ENCODE measurements at places on chromosomes 16 and 17. TPM values are rescaled to one million over a fixed set of nuclear protein-coding genes. Genes with fewer than 3 reads are reported as not detected.

DNA sequence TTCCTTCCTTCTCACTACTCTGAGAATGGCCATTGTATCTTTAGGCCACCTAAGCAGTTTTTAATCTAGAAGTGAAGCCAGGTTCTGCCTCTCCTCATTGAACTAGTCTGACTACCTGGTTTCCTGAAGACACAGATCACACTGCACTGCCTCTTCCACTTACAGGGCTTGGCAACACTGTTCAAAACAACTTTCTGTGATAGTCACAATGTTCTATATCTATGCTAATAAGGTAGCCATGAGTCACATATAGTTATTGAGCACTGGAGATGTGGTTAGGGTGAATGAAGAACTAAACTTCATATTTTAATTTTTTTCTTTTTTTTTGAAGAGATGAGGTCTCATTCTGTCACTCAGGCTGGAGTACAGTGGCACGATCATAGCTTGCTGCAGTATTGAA is 26.9 kb downstream of the RND2 start:
- no peak for DNase-seq

DNA sequence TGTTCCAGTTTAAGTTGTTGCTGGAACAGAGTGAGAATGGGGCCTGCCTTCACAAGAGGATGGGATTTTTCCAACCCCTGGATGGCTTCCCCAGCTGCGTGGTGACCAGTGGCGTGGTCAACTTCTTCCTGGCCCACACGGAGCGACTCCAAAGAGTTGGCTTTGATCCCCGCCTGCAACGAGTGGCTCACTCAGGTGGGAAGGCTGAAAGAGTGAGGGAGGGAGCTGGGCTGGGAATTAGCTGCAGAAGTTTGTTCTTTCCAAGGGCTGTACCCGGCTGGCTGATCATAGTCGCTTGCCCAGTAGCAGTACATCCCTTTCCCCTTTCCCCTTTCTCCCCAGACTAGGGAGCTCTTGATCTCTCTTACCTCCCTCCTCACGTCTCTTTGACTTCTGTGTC is 36.1 kb downstream of the B4GALNT2 start:
- no peak for DNase-seq

DNA sequence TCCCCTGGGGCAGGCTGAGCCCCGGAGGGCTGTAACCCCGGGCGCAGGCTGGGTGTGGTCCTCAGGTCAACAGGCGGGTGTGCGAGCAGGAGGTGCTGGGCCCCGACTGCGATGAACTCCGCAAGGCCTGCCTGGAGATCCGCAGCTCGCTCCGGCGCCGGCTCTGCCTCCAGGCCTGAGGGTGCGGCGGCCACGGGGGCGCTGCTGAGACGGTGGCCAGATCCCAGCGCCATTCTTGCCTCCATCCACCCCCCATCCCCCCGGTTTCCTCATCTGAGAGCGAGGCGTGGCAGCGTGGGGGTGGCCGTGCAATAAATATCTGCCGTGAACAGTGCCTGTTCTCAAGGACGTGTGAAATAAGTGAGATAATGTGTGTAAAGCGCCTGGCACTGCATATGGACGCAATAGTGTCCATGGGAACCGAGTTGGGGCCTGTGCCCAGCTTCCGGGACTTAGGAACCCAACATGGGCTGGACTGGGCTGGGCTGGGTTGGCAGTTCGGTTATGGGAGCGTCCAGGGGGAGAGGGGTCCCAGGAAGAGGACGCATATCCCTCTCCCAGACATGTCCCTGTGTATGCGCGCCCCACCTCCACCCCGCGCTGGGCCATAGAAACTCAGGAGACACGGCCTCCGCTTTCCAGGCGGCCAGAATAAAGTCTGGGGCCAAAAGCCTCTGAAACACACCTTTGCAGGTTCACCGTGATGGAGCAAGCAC is 15.0 kb downstream of the ZNF213 start:
- peak; percentile 31 for DNase-seq

GRCh38 chr16:47065766-47066688 is 77.7 kb downstream of the NETO2 start:
- DNase-seq: no peak

DNA sequence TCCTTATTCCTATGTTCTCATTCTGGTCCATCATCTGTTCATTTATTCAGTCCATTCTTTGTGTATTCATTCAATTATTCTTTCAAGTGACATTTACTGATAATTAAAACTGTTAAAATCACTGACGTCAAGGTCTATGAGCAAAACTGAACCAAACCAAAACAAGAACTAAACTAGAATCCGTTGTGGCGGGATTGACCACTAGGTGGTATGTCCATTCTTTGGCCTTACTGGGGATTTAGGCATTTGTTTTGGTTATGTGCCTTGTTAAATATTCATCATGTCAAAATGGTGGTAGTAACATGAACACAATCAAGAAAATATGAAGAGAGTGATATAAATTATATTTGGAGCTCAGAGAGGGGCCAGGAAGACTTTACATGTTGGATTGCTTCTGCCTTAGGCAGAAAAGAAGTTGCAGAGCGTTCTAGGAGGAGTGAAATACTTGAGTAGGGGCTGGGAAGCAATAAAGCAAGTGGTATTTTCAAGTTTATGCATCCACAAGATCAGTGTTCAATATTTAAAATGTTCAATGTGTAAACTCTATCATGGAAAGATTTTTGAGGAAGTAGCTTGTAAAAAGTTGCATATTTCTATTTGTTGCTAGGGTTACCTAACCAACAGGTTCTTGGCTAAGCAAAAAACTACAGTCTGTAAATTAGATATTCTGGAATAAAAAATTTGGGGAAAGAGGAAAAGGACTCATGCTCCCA is 129.0 kb downstream of the CDH13 start:
- DNase-seq: no peak

GRCh38 chr17:38420518-38420917 is 7.7 kb upstream of the ARHGAP23 start:
- DNase-seq: no peak

- no peak for DNase-seq
Observed at GRCh38 chr17:29070781-29071180, 27.8 kb downstream of the PIPOX start.

DNA sequence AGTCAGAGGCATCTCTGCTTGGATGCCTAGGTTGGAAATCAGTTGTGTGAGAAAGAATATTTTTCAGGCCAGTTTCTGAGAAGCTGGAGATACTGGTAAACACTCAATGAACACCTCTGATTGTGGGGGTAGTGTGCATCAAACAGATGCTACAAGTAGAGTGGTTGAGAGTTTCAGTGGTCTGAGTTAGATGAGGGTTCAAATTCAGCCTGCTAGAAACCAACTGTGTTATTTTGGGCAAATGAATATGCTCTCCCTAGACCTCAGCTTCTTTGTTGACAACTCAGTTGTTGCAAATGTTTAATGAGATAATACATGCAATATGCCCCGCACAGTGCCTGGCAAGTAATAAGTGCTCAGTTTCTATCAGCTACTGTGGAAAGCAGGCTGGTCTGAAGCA is 25.2 kb upstream of the MAF start:
- DNase-seq: no peak

DNA sequence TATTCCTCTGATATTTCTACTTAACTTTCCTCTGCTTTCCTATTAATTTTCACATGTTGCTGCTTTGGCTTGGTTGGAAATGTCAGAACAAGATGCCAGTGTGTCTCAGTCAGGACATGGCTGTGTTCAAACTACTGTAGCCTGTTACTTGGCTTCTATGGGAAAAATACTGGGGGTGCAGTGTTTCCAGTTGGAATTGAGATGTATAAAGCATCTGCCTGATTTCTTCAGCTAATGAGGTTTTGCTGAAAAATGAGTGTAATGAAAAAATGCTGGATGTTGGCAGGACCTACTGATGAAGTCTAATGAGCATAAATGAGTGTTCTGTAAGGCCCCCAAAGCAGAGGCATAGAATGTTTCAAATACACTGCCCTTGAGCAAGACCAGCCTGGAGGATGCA is 166.6 kb downstream of the PHKB start:
- no peak for DNase-seq

- no peak for DNase-seq
Observed at GRCh38 chr17:67280279-67280678, 35.3 kb upstream of the HELZ start.

DNA sequence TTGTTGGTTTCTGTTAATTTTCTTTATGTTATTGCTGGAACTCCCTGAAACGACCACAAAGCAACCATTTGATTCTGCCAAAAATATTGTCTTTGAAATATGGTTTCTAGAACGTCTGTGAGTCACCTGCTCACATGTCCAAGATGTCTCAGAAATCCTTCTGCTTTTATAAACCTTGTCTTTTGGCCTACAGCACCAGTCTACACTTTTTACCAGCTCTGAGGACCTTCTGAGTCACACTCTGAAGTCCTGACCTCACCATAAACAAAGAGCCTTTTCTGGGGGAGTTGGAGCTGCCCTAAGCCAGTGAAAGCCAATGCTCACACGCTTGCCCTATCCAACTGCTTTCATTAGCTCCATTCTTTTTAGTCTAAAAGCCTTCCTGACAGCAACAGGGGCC is 55.5 kb downstream of the GRIN2A start:
- no peak for DNase-seq

GRCh38 chr17:48814504-48814903 is 2.5 kb downstream of the TTLL6 start:
- peak; percentile 30 for DNase-seq

GRCh38 chr16:68770671-68771070 is 33.6 kb downstream of the CDH1 start:
- no peak for DNase-seq

DNA sequence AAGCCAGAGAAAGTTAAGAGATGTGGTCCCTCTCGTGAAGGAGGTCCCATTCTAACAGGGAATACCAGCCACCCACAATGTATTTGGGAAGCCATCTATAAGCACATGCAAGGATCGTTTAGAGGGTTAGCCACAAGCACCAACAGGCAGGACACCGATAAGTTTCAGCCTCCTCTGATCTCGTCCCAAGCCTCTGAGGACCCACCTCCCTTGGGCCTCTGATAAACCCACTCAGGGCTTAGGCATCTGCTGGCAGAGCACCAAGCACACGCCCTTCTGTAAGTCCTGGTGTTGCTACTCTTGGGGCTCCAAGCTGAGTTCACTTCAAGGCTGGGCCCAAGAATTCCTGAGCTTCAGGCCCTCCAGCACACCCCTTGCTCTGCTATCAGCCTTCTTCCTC is 5.4 kb upstream of the PNPO start:
- DNase-seq: no peak

DNA sequence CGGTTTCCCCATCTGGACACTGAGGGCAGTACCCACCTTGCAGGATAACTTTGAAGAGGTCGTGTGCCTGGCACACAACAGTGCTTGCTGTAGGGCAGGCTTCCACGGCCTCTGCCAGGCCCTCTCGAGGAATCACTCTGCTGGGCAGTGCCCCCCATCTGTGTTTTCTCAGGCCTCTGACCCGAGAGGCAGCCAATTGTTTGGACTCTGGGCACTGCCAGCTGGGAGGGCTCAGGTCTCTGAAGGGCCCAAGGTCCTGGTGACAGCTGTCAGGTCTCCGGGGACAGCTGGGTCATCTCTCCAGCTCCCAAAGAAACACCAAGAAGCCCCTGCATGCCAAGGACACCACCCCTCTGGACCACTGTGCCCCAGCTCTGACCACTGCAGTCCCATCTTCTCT is 1.0 kb upstream of the RAB26 start:
- DNase-seq: no peak

- DNase-seq: no peak
Observed at GRCh38 chr17:50902372-50903353, 36.5 kb upstream of the TOB1 start.

- no peak for DNase-seq
Observed at GRCh38 chr17:63988127-63988478, 10.0 kb upstream of the PRR29 start.

GRCh38 chr16:61544165-61544564 is 492.1 kb downstream of the CDH8 start:
- no peak for DNase-seq

- DNase-seq: no peak
Observed at GRCh38 chr17:28477928-28478327, 4.5 kb downstream of the SLC13A2 start.

- no peak for DNase-seq
Observed at GRCh38 chr17:1992541-1992940, 32.6 kb downstream of the RTN4RL1 start.

DNA sequence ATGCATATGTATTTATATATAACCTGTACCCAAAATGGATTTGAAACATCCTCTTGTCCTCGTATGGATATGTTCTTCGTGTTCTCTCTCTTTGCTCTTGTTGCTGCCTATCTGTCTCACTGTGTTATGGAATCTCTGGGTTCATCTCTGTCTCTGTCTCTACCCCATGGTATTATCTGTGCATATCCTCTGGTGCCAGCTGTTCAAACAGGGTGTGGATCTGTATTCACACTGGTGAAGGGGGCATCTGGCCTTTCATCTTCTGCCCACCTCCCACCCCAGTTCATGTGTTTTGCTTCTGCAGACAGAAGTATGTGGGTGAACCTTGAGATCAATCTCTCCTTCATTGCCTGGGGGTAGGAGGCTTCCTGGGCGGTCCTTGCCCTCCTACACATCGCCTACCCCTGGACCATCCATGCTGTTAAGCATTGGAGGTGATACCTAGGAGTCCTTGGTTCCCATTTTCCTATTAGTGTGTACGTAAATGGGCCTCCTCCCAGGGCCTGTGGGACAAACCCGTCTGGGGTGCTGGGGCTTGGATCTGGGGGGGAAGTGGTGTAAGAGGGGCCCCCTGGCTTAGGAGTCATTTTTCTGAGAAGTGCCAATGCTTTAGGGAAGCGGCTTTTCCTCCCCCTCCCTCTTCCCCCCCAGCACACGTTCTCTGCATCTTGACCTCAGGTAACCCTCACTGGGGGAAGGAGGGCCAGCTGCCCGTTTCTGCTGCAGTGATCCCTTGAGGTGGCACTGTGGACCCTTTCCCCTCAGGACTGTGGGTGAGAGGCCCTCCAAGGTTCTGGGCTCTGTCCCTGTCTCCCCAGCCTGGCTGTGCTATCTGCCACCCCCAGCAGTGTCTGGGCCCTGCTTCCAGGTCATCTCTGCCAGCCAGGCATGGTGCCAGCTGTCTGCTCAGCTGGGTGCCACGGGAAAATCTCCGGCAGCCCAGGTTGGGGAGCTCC is 21.1 kb downstream of the RARA start:
- DNase-seq: no peak

GRCh38 chr17:44864831-44865230 is 17.1 kb downstream of the HIGD1B start:
- no peak for DNase-seq

- DNase-seq: no peak
Observed at GRCh38 chr16:1913327-1914083, 4.7 kb downstream of the HS3ST6 start.

GRCh38 chr17:43702637-43703036 is 40.9 kb upstream of the MEOX1 start:
- DNase-seq: no peak

DNA sequence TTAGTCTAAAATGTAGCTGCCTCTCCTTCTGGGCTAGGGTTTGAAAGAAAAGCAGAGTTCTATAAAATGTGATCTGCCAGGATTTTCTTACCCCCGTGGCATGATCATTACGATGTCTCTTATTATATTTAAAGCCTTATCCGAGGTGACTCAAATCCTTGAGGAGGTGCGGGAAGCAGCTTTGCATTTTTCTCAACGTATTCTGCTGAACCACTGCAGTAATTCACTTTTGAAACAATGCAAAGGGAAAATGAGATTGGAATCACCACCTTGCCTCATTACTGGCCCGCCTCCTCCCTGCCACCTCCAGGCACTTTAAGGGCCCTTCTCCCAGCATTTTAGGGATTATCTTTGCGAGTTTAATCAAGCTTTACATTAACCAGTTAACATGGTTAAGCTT is 9.7 kb upstream of the NOG start:
- no peak for DNase-seq

GOSR1 gene
- total RNA-seq: 66.6 TPM

RAD51C gene
- total RNA-seq: 86.3 TPM

SLC52A1 gene
- total RNA-seq: 0.23 TPM

GJC1 gene
- 5.7 TPM for total RNA-seq

TERB1 gene
- total RNA-seq: not detected

SDK2 gene
- 0.44 TPM for total RNA-seq

CLEC19A gene
- total RNA-seq: not detected

TBX4 gene
- not detected for total RNA-seq

TRAPPC1 gene
- 162 TPM for total RNA-seq

HSD17B2 gene
- not detected for total RNA-seq
